CD4-positive, alpha-beta T cell (primary cell): ENCODE measurements at places on chromosomes 1 and 21.
A peak's percentile ranks its signal among the peaks of the same experiment; 100 is the strongest.

GRCh38 chr1:1179346-1179982 is 5.8 kb downstream of the TTLL10 start:
- DNase-seq = no peak

DNA sequence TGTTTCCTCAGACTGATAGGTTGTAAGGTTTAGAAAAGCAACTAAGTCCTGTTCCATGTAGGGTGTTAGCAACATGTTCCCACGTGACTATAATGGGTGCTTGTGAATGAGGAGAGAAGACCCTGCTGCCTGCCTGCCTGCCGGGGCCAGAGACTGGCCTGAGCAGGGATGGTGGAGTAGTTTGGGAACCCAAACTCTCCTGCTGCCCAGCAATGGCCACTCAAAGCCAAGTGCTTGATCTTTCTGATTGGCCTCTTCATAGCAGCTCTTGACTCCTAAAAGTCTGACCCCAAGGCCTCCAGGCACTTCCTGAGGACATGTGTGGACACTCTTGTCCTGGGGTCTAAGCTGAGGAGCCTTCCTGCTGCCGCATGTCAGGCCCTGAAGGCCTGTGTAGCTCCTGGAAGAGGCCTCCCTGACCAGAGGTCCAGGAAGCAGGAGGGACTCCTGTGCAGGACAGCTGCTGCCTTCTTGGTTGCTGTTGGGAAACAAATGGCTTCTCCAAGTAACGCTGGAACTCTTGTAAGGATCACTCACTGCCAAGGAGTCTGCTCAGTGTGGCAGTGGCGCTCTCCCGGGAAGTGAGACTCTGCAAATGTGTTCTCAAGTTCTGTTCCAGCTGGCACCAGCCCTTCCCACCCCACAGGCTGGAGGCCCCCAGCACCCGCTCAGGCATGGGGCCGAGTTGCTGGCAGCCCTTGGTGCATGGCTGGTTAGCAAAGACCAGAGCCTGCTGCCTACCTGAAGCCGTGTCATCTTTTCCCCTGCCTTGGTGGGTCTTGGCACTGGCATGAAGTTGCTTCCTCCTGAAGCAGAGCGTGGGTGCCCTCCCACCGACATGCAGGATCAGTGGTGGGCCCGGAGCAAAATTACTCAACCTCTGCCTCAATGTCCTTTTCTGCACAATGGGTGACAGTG is 35.5 kb downstream of the MAN1C1 start:
- DNase-seq = no peak

- no peak for DNase-seq
Observed at GRCh38 chr1:101431956-101432510, 195.2 kb downstream of the S1PR1 start.

DNA sequence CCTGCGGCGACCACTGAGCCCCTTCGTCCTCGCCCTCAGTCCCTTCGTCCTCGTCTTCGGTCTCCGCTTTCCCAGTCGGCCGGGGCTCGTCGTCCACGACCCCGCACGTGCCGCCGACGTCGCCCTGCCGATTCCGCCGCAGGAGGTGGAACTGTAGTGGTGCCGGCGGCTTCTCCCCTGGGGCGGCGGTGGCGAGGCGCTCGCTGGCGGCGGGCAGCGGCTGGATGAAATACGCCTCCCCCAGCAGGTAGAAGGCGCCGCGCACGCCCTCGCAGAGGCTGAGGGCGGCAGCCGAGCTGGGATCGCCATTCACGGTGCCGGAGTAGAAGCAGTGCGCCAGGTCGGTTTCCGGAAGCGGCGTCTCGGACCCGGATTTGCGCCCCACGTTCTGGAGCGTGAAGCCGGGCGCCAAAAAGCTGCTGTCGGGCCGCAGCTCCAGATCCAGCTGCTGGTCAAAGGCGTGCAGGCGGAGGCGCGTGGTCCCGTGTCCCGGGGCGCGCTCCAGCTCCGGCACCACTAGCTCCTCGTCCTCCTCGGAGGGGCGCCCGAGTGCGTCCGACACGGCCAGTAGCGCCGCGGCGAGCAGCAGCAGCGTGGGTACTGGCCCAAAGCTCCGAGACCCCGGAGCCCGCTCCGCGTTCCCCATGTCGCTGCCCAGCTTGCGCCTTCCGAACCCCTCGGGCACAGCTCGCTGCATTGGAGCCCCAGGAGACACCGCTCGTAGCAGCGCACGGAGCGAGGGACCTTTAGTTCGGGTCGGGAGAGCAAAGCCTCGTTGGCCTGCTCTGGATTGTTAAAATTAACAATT is 747 bp downstream of the ADAMTS1 start:
- DNase-seq = no peak

DNA sequence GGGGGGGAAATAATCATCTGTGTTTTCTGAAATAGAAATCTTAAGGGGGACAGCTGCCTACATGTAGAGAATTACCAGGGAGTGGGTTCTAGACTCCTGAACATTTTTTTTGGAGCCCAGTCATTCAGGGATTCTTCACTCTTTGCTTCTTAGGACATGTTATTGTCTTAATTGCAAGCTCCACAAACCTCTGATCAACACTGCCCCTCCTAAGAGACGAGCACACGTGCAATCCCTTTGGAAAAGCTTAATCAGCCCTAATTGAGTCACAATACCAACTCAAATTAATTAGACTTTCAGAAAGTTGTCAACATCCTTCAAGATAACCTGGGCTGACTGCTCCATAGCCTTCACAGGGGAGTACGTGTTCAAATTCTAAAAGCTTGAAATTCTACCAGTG is 21.4 kb downstream of the RGS8 start:
- DNase-seq = no peak

DNA sequence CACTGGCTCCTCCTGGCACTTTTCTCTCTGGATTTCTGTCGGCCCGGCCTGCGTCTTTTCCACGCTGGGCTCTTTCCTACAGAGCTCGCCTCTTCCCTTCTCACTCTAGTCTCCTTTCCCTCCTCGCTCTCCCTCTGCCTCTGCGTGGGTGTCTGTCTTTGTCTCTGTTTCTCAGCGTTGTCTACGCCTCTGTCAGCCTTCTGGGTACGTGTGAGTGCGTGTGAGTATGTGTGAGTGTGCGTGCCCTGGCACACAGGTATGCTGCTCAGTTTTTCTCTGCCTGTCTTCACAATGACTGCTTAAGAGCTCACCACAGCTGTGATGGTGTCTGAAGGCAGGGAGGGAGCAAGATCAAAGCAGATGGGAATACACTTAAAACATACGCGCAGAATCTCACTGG is 77.7 kb downstream of the KIRREL1 start:
- no peak for DNase-seq

- DNase-seq = no peak
Observed at GRCh38 chr1:55384637-55385036, 169.5 kb upstream of the USP24 start.

DNA sequence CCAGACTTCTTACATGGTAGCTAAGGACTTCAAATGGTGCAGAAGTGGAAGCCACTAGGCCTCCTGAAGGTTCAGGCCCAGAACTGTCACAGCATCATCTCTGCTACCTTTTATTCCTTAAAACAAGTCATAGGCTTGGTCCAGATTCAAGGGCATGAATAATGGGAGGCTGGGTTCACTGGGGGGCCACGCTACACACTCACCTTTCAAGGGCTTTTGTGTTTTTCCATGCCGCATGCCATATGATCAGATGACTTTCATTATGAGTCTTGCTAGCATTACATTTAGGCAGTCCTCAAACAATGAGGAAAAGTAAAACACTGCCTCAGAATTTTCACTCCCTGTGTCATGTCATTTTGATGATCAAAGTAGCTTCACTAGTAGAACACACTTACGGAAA is 83.4 kb downstream of the VPS26C start:
- no peak for DNase-seq

- peak; percentile 92 for DNase-seq
Observed at GRCh38 chr21:42414928-42415769, 11.4 kb downstream of the UBASH3A start.

DNA sequence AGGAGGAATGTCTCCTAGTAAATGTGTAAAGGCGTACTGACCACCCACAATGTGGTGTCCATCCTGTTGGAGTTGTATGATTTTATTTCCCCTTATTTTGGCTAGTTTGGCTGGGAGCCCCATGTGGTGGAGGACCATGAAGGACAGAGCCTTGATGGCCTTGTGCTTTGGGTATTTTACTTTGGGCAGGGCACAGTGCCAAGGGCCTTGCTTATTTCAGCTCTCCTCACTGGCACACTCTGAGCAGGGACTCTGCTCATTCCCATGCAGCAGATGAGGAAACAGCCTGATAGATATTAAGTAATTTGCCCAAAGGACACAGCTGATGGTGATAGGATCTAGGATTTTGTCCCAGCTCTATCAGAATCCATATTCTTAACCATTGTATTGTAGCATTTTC is 50.2 kb downstream of the SMYD2 start:
- no peak for DNase-seq

DNA sequence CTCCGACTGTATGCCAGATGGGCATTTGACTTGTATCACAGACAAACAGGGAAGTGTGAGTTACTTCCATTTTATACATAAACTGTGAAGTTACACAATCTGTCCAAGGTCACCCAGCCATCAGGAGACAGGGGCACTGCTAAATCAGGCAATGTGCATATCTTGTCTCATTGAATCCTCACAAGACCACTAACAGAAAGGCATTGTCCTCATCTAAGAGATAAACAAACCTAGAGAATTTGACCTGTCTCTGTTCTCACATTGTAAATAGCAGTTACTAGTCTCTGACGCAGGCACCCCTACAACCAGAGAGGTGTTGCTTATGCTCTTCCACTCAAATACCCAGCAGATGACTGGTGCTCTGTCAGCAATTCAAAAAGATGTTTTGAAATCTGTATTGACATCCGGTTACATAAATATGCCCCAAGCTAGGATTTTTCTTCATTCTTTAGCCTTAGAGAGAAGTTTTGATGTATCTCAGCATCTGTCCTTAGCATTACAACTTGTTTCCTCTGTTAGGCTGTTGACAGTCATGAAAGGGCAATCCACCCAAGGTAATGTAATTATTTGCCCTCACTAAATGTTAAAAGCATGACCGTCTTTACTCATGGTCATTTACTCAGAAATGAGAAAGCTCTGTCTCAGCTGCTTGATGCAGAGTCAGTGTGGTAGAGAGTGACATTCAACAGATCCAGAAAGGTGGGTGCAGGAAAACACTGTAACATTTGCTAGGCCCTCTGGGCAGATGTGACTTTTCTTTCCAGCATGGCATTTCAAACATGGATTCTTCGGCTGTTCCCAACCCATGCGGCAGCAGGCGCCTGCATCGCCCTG is 51.9 kb upstream of the ZNF326 start:
- DNase-seq = no peak

DNA sequence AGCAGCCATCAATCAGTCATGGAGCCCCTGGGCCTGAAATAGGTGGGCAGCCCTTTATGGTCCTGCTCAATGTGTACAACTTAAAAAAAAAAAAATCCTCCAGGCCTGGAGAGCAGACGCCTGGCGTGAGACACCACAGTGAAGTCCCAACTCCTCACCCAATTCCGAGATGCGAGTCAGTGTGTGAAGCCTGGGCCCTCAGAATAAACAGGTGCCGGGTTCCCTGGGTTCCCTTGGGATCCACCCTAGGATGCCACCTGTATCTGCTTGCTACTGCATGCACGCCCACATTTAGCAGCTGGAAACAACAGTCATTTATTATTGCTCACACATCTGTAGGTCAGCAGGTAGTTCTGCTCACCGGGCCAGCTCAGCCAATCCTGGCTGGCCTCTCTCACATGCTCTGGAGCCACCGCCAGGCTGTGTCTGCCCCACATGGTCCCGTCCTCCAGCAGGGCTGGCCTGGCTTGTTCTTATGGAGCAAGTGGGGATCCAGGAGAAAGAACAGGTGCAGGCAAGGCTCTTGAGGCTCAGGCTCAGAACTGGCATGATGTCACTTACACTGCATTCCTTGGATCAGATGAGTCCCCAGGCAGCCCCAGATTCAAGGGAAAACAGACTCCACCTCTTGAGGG is 172.7 kb downstream of the NPHP4 start:
- no peak for DNase-seq

- no peak for DNase-seq
Observed at GRCh38 chr1:5430911-5431697, 561.1 kb downstream of the NPHP4 start.

- DNase-seq = no peak
Observed at GRCh38 chr1:4986306-4986705, 331.9 kb downstream of the AJAP1 start.

DNA sequence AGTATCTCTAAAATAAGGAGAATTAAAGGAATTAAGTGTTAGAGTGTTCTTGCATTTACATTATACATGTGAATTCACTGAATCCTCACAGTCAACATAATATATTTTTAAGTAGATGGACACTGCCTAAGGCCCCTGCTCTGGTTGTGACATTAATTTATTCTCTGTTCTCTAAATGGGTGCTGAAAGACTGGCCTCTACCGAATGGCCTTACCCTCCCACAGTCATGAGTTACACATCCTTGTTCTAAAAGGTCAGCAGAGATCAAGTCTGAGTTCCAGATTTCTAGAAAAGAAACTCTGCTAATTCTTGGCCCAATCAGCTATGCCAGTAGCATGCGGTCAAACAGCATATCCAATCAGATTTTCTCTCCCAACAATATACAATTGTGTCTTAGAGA is 193.2 kb downstream of the TM2D1 start:
- no peak for DNase-seq

- DNase-seq = no peak
Observed at GRCh38 chr21:27062443-27062842, 95.6 kb upstream of the ADAMTS5 start.

GRCh38 chr1:89286549-89287180 is 14.0 kb upstream of the GBP5 start:
- peak; percentile 39 for DNase-seq

GRCh38 chr1:77405186-77405585 is 123.4 kb downstream of the AK5 start:
- no peak for DNase-seq

DNA sequence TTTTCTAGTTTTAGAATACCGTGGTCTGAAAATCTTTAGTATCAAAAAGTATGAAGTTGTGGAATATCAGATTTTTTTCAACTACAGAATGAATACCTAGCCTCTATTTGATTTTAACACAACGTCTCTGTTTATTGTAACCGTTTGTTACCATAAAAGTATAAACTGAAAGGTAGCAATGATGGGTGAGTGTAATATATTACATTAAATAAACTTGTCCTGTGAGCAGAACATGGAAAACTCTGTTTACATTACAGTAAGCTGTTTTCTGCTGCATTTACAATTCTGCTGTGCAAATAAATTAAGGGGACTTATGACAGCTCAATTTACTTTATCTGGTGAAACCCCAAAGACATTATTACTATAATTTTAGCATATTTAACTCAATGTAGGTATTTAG is 62.5 kb downstream of the CHRM3 start:
- no peak for DNase-seq

GRCh38 chr21:14403681-14404318 is 20.9 kb upstream of the HSPA13 start:
- peak; percentile 70 for DNase-seq
